ENCODE measurements at places on chromosomes 12 and 14. TPM values are rescaled to one million over a fixed set of nuclear protein-coding genes. Genes with fewer than 3 reads are reported as not detected.
A peak's percentile ranks its signal among the peaks of the same experiment; 100 is the strongest.

DNA sequence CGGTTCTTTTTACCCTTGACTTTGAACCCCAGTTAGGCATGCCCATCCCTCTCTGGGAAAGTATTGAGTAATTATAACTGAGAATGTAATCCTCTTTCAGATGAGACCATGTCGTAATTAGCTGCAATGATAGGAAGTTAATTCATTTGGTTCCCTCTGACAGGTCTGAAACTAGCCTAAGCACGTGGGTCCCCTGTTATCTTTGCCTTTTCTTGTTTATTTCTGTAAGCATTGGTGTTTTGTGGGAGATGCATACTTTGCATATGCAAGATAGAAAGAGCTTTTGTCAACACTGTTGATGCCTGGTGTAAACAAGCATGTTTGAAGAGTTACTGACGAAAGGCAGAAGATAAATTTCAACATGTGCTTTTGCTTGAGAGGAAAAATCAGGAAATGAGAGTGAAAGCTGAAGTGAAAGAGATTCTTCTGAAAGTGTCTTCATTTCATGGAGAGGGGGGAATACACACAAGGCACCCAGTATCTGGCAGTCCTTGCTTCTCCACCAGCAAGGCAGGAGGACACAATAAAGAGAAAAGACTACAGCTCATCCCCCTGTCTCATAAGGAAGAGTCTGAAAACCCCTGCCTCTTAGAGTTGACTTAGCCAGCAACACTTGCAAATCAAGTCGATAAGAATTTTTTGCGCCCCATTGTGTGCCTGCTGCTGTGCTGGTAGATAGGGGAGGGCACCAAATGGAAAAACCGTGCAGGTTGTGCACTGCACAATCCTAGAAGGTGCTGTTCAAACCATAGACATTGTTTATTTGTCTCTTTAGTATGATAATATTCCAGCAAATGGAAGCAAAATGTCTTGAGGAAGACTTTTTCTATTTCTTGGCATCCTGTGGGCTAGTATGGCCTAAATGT, 77.8 kb downstream of the SLC24A4 start:
- no peak for DNase-seq

DNA sequence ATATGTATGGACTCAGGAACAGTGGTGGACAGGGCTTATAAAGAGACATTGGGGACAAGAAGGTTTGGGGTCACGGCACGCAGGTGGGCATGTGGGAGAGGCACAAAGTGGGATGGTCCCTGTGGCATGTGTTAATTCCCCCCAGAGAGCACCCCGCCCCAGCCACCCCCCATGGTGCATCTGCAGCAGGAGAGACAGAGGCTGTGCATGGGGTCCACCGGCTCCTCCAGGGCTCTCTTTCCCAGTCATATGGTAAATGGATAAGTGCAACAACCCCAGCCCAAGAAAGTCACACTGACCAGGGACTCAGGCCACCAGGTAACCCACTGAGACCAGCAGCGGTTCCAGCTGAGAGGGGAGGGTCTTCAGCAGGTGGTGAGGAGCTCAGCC, 242.1 kb downstream of the BCL11B start:
- DNase-seq = no peak

DNA sequence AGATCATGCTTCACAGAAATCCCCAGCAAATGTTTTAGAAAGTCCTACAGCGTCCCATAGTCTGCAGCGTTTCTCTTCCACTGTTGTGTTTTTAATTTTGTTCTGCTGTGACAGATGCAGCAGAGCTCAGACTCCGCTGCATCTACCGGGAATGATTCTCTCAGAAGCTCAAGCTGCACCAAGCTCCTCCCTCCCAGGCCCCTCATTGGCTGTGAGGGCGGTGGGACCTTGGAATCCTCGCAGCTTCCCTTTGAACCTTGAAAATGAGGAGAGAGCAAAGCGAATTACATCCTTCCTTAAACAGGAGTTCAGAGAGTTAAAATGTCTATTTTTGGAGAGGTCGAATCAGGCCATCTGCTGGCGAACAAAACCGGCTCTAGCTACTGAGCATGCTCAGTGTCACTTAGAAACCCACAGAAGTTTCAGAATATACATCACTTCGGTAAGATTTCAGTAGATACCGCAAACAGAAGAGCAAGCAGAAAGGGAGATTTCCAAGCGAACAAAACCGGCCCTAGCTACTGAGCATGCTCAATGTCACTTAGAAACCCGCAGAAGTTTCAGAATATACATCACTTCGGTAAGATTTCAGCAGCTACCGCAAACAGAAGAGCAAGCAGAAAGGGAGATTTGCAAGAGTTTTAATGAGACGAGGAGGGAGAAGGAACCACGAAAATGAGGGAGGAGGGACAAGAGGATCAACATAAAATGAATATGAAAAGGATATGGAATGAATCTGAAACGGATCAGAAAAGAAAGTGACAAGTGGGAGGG, at the start of gene ABCD2:
Gene ABCD2, minus strand, starts transcription at position 144 of the 774 bp plus-strand sequence. CDS start 188 bp downstream, outside the sequence.
- DNase-seq = peak; percentile 31

Gene CAPZA3
- not detected for total RNA-seq

Gene NGB
- total RNA-seq = not detected

Gene LGMN
- total RNA-seq = 142 TPM

Gene TTC6
- 184 TPM for total RNA-seq

Gene KLHL33
- under 0.01 TPM for total RNA-seq

Data from stomach (tissue), 19 donors.